ENCODE measurements at places on chromosomes 7 and 10. TPM values are rescaled to one million over a fixed set of nuclear protein-coding genes. Genes with fewer than 3 reads are reported as not detected.

GRCh38 chr7:147332988-147333387, 1216.4 kb downstream of the CNTNAP2 start:
- no peak for DNase-seq

- no peak for DNase-seq
These were observed 92.2 kb upstream of the EFCAB10 start for GRCh38 chr7:105673367-105674084.

GRCh38 chr10:124224331-124225028, 131.1 kb upstream of the CHST15 start:
- DNase-seq, result no peak

GRCh38 chr7:148581624-148582023, 8.9 kb upstream of the C7orf33 start:
- no peak for DNase-seq

- no peak for DNase-seq
These were observed 36.9 kb upstream of the PTF1A start for GRCh38 chr10:23155169-23155568.

GRCh38 chr7:151508991-151509390, 10.7 kb downstream of the RHEB start:
- DNase-seq, result no peak

DNA sequence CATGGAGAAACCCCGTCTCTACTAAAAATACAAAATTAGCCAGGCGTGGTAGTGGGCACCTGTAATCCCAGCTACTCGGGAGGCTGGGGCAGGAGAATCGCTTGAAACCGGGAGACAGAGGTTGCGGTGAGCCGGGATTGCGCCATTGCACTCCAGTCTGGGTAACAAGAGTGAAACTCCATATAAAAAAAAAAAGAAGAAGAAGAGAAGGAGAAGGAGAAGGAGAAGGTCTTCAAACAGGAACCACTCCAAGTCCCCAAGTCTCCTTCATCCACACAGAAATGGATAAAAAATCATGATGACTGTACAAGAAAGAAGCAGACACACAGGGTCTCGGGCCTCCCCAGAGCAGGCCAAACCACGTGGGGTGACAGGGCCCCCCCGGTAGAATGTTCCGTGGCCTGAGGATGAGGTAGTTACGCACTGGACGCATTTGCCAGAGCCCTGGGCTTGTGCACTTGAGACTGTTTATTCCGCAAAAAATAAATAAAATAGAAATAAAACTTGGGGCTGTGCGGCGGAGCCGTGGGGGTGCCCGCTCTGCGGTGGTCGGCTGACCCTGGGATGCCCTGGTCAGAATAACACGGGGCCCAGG, 15.8 kb downstream of the VENTX start:
- no peak for DNase-seq

DNA sequence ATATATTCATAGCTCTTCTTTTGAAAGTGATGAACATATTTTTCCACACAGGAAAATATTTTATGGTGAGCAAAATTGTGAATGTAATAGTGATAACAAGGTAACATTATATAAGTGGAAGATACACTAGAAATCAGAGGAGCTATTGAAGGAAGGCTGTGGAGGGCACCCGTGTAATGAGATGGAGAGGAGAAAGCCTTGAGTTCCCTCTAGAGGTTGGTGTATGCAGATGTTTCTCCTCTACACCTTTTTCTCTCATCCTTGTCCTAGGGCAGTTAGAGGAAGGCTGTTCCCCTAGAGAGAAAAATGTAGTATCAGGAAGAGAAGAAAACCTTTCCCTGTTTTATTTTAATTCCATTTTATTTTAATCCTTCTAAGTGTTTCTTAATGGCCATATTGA, 54.6 kb upstream of the NRG3 start:
- DNase-seq, result no peak

- no peak for DNase-seq
These were observed 983.7 kb downstream of the GATA3 start for GRCh38 chr10:9038146-9038714.

The MRLN gene
- total RNA-seq, result not detected

The PRLHR gene
- total RNA-seq, result not detected

The MYL7 gene
- total RNA-seq, result not detected

The FAM237B gene
- total RNA-seq, result not detected

The CRPPA gene
- 1.3 TPM for total RNA-seq

The PCBD1 gene
- 15.8 TPM for total RNA-seq

The RBP3 gene
- not detected for total RNA-seq

The CYP3A7 gene
- not detected for total RNA-seq

The GRM3 gene
- total RNA-seq, result not detected

The DDX21 gene
- 109 TPM for total RNA-seq

The RAPGEF5 gene
- total RNA-seq, result 0.28 TPM

The NKX1-2 gene
- not detected for total RNA-seq

The MARVELD1 gene
- 12.0 TPM for total RNA-seq
